ENCODE measurements at places on chromosomes 7 and 10. TPM values are rescaled to one million over a fixed set of nuclear protein-coding genes. Genes with fewer than 3 reads are reported as not detected.

Gene ABCB4
- total RNA-seq, result 0.44 TPM

DNA sequence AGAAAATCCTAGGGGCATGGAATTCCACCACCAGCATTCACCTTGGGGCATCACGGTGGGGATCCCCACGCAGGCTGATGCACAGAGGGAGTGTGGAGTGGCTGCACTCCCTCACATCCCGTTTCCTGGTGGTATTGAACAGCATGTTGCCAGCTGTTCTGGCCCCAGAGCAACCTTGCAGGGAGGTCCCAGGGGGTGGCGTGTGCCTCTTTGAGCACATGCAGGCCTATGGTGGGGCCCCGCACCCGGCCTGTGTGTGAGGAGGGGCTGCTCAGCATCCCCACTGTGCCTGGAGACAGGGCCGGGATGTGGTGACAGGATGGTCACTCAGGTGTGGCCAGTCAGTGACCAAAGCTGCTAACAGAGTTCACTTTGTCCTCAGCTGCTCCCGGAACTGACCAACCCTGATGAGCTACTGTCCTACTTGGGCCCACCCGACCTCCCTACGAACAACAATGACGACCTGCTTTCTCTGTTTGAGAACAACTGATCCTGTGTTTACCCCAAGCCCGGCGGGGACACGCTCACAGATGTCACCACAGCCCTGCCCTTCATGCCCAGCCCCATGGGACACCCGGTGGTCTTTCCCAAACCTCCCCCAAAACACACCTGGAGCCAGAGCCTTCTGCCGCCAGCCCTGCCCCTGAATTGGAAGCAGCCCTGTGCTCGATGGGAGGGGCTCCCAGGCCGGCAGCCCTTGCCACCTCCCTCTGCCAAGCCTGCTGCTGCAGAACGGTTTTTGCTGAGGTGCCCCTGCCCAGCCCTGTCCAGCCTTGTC, 18.7 kb downstream of the ZMIZ2 start:
- H3K27me3 ChIP-seq, result no peaks in the 10 kb centered on the region
- DNase-seq, result no peak
- H3K4me3 ChIP-seq, result no peak overlapping the region
- H3K27ac ChIP-seq, result no peak overlapping the region
- H3K4me1 ChIP-seq, result peaks cover 32% of the 10 kb centered on the region
- H3K36me3 ChIP-seq, result peaks cover 42% of the 10 kb centered on the region

GRCh38 chr7:40922316-40922670, 780.6 kb downstream of the INHBA start:
- H3K4me1 ChIP-seq, result no peaks in the 10 kb centered on the region
- no peak overlapping the region for H3K27ac ChIP-seq
- H3K4me3 ChIP-seq, result no peak overlapping the region
- no peaks in the 10 kb centered on the region for H3K36me3 ChIP-seq
- DNase-seq, result no peak
- no peaks in the 10 kb centered on the region for H3K27me3 ChIP-seq

DNA sequence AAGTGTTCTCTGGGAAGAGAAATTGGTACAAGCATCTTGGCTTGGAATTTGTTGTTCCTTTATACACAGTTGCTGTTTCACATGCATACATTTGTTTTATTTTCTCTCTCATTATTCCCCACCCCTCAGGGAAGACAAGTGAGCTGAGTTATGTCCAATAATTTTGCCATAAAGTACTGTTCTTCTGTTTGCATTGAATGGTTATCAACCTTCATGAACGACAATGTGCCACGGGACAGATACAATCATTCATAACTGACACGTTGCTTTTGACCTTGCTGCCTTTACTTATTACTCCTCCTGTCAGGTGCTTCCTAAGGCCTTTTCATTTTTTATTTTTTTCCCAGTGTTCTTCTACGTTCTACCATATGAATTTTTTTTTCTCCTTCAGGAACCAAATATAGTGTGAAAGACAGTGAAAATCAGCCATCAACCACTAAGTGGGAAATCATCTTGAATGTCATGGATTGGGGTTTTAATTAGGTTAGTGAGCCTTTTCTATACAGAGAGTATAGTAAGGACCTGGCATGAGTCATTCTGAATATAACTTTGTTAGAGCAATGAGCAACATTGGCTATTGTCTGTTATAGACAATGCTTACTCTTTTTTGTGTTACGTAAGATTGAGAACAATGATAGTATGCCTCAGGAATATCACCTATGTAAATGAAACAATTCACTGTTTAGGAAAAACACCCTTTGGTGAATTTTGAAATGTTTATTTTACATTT, 383.2 kb downstream of the MALRD1 start:
- DNase-seq, result no peak
- H3K27ac ChIP-seq, result no peak overlapping the region
- H3K36me3 ChIP-seq, result no peaks in the 10 kb centered on the region
- no peaks in the 10 kb centered on the region for H3K4me1 ChIP-seq
- no peaks in the 10 kb centered on the region for H3K27me3 ChIP-seq

Gene EIF4H
- 349 TPM for total RNA-seq

GRCh38 chr7:96244992-96245292, 77.0 kb downstream of the SLC25A13 start:
- H3K27ac ChIP-seq, result no peak overlapping the region
- no peak for DNase-seq
- no peaks in the 10 kb centered on the region for H3K36me3 ChIP-seq
- no peak overlapping the region for H3K4me3 ChIP-seq
- no peaks in the 10 kb centered on the region for H3K4me1 ChIP-seq

Gene SEC31B
- total RNA-seq, result 15.8 TPM
